ENCODE measurements at places on chromosomes 12 and 14.

- no peak for DNase-seq
Measured at GRCh38 chr12:68538726-68539614, 71.7 kb upstream of the RAP1B start.

DNA sequence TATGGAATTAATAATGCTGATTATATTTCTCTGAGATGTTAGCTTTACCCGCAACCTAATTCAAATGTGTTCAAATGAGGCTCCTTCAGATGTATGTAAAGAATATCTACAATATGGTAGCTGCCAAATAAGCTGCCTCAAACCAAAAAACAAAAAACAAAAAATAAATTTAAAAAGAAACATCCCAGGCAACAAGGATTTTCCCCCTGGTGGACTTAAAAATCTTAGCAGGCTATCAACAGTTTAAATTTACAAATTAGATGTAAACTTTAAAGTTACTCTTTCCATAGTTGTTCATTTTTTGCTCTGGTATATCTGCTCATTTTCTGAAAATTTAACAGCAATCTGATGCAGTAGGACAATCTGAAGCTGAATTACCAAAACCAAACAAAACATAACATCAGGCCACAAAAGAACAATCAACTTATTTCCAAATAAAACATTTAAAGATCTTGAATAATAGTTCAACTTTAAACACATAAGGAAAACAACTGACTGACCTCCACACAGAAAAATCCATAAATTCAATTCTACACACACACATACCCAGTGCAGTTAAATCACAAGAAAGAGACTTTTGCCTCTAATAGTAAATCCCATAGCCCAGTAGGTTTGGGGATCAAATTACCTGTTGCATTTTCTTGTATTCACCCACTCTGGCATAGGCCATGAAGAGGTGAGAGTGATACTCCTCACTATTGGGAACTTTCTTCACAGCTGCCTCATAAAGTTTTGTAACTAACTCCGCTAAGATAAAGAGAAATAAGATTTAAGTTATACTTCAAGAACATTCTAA is 21.3 kb downstream of the NAA25 start:
- no peak for DNase-seq

- no peak for DNase-seq
Measured at GRCh38 chr12:46530373-46531056, 157.9 kb upstream of the SLC38A2 start.

- DNase-seq = no peak
Measured at GRCh38 chr14:96274543-96274942, 18.5 kb downstream of the BDKRB1 start.

DNA sequence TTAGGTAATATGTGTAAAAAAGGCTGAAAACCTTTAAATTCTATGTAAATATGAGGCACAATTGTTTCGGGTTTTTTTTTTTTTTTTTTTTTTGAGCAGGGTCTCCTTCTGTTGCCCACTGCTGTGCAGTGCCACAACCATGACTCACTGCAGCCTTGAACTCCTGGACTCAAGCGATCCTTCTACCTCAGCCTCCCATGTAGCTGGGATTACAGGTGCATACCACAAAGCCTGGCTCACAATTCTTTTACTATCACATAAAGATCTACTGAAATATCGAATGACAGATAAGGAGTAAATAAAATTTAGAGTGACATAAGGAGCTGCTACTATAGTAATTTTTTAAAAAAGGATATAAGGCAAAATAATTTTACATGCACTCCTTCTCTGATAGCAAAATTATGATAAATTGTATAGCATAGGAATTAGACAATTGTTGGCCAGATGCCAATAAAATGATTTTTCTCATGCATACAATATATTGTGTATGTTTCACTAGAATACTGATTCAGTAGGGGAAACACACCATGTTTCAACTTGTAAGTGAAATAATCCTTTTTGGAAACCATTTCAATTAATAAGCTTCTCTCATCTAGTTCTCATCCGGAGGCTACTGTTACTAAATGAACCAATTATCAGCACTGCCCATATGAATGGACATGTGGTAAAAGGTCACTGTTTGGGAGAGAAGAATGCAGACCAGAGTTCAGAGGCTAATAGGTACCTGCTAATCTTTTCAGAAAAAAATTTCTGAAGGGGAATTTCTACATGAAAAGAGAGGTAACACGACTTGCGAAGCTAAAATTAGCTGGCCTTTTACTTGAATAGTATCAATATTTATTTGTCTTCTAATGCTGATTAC is 108.4 kb downstream of the PPP1R12A start:
- DNase-seq = no peak

GRCh38 chr12:12007001-12007712 is 63.6 kb upstream of the BCL2L14 start:
- DNase-seq = no peak

- DNase-seq = no peak
Measured at GRCh38 chr14:65972346-65972870, 513.8 kb upstream of the CCDC196 start.

- no peak for DNase-seq
Measured at GRCh38 chr14:37851054-37851453, 255.6 kb downstream of the TTC6 start.

DNA sequence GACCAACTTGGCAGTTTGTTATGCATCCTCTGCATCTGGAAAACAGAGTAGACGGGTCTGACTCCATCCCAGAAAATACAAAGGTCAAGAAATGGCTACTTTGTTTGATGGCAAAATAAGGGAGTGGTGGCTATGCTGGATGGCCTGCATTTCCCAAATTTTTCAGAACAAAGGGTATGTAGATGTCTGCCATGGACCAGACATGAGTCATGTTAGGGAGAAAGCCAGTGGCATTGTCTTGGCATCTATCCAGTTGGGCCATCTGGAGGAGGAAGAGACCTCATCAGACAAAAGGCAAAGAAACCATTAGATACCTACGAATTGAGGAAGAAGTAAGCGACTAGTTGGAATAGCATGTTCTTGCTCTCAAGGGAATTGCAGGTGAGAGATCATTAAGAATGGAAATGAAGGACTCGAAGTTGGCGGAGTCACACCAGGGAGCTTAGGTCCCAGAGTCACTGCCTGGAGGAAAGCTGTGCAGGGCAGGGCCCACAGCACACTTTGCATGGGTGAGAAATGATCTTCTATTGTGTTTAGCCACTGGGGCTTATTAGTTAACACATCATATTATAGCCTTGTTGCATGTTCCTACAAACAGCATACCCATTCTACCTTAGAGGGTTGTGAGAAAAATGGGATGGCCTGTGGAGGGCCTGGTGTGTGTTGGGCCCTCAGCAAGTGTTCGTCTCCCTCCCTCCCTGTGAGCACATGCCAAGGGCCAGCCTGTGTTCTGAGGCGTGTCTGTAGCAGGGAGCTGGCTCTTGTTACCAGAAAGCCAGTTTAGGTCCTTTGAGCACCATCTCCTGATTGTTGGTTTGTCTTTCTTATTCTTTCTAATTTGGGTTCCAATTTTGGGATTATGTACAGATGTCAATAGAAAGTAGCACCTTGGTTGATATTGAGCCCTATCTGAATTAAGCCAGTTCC is 119.4 kb downstream of the KTN1 start:
- no peak for DNase-seq

DNA sequence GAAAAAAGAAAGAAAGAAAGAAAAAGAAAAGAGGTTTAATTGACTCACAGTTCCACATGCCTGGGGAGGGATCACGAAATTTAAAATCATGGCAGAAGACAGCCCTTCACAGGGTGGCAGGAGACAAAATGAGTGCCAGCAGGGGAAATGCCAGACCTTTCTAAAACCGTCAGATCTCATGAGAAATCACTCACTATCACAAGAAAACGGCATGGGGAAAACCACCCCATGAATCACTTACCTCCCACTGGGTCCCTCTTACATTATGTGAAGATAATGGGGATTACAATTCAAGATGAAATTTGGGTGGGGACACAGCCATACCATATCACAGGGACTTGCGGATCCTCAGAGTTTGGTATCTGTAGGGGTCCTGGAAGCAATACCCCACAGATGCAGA is 16.3 kb upstream of the EGLN3 start:
- no peak for DNase-seq

Data from D721Med (cell line).